ENCODE measurements at places on chromosomes 3 and 15.

DNA sequence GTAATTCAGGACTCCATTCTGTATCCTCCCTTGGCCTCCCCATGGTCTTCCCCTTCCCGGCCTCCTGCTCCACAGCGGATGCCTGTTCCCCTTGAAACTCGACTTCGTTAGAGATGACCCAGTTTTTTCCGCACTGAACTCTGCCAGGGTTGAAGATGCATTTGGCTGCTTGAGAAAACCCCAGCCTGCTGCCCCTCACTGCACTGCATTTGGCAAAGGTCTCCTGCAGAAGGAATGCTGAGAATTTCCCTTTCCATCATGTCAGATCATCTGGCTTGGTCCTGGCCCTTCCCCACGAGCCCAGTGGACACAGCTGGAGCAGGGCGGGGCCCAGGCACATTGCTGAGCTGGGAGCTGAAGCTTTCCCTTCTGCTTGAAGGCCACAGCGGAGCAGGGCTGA is 37.6 kb upstream of the RGMA start:
- DNase-seq, result no peak

- DNase-seq, result no peak
Observed at GRCh38 chr3:111210866-111211564, 139.4 kb downstream of the NECTIN3 start.

DNA sequence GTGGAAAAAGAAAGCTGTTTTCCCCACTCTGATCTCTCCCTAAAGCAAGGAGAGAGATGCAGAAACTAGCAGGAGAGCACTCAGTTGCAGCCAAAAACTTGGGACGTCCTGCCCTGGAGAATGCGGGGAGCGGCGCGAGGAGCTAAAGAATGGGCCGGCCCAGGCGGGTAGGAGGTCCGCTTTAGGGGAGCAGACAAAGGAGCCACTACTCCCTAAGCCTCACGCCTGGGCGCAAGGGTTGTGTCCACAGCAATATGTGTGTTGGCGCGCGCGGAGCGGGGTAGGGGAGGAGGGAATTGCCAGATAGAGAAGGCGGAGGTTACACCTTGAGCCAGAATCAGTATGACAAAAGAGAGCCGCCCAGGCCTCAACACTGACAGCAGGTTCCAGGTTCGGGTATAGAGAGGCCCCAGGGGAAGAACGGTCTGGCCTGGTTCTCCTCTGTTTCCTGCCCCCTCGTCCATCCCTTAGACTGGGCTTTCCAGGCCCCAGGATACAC is 2.9 kb downstream of the WNT5A start:
- DNase-seq, result no peak

- DNase-seq, result no peak
Observed at GRCh38 chr3:53420831-53421230, 73.5 kb upstream of the DCP1A start.

GRCh38 chr3:53773021-53773436 is 73.2 kb downstream of the CHDH start:
- DNase-seq, result no peak

DNA sequence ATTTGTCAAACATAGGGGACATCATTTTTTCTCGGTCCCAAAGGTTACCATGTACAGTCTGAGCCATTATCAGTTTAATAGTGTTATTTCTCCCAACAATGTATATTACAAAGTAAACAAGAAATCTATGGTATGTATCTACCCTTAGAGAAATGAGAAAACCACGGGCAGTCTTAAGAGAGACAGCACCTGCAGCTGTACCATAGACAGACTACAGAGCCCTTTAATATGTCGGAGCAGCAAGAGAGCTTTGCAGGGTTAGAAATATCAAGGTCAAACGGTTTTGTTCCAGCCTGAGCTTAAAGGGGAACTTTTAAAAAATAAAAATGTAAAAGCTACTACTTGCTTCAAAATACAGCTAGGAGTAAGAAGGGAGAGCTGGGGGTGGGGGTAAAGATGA is 53.2 kb downstream of the SH3BP5 start:
- no peak for DNase-seq

All from RCC 7860 (cell line).